Hepatocyte (in vitro differentiated cells): ENCODE measurements at places on chromosomes 2 and 18. TPM values are rescaled to one million over a fixed set of nuclear protein-coding genes. Genes with fewer than 3 reads are reported as not detected.

GRCh38 chr2:109614715-109615636 is 812 bp downstream of the SOWAHC start:
- peak; percentile 51 for DNase-seq

DNA sequence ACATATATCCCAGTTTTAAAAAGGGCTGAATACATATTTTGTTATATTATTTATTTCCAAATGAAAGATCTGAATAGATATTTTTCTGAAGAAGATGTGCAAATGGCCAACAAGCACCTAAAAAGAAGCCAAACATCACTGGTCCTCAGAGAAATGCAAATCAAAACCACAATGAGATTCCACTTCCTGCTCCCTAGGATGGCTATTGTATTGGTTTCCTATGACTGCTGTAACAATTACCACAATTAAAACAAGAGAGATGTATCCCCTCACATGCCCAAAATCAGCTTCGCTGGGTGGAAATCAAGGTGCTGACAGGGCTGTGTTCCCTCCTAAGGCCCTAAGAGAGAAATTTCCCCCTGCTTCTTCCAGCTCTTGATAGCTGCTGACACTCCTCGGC is 23.2 kb downstream of the ABCB11 start:
- DNase-seq, result no peak

The TOGARAM2 gene
- polyA plus RNA-seq, result 1.3 and 2.1 TPM in 2 replicates

The AQP12A gene
- not detected in 2 replicates for polyA plus RNA-seq

DNA sequence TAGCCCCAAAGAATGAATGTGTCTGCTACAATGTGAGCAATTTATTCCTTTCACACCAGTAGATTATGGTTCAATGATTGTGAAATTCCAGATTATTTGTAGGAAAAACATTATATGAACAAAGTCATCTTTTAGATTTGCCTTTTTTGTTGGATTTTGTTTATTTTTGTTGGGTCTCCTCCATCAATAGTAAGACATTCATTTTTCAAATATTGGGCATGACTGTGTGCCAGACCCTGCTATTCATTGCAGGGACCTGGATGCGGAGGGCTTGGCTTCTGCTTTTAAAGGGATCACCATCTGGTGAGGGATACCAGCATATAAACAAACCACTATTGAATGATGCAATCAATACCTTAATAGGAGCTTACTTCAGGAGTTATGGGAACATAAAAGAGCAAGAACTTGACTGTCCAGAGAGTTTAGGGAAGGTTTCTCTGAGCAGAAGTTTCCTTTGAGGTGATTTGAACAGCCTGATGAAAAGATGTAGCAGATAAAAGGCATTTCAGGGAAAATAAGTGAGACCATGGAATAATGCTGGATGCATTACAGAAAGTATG is 486.7 kb downstream of the EPHA4 start:
- DNase-seq, result no peak

- no peak for DNase-seq
These were observed 872.6 kb downstream of the BCL11A start for GRCh38 chr2:59680863-59681262.

GRCh38 chr2:95296880-95297487 is at the start of gene KCNIP3:
Gene KCNIP3, plus strand, starts transcription at chr2:95297347. Its CDS starts 92 bp downstream, at chr2:95297439.
- peak; percentile 66 for DNase-seq

The OR6B2 gene
- polyA plus RNA-seq, result not detected in 2 replicates

The ESPNL gene
- polyA plus RNA-seq, result 0.62 TPM in 1 of 2 replicates, not detected in the other

DNA sequence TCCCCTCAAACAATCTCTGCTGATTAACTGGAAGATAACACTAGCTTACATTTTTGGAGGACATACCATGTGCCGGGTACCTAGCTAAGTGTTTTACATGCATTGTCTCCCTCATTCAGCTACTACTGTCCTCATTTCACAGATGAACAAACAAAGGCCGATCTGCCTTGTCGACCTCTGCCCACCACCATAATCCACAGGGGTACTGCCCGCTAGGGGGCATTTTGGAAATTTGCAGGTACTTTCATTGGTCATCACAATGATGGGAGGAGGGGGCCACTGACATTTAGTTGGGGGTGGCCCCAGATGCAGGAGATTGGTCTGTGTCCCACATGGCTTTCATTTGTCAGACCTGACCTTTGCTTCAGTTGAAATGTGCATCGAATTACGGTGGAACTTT is 3.9 kb upstream of the TMEM163 start:
- DNase-seq, result no peak

DNA sequence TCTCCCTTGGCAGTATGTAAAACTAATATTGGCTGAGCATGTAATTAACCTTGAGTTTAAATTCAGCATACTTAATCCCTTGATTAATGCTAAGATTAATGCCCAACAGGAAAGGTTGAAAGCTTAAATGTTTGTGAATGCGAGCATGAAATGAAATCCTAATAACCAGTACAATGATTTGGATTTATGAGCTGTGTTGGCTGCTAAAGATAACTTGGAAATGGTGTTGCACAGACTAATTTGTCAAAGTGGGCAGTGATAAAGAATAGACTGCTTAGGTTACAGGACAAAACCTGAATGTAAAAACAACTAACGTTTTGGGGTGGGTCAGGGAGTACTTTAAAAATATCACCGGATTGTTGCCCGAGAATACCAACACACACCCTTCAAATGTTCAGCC is 70.6 kb downstream of the MGAT5 start:
- no peak for DNase-seq

The ACKR3 gene
- polyA plus RNA-seq, result 58.9 and 61.4 TPM in 2 replicates

The GATA6 gene
- 116 and 128 TPM in 2 replicates for polyA plus RNA-seq

DNA sequence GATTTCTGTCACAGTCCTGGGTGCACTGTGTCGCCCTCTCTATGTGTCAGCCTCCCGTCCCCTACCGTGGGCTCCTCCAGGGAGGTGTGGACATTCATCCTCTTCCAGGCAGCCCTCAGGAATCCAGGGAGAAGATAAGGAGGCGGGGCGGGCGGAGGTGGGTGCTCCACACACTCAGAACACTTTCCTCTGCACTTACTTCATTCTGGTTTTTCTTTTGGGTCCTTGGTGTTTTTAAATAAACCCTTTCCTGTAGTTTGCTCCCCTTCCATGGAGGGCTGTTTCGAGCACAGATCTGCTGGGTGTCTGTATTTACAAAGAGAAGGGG is 183.9 kb downstream of the FAM210A start:
- peak; percentile 30 for DNase-seq

GRCh38 chr2:227462462-227462951 is 9.4 kb upstream of the AGFG1 start:
- DNase-seq, result peak; percentile 25

The VPS4B gene
- 30.3 and 35.0 TPM in 2 replicates for polyA plus RNA-seq

The GALR1 gene
- not detected in 2 replicates for polyA plus RNA-seq

GRCh38 chr2:20617892-20618467 is 32.9 kb downstream of the HS1BP3 start:
- DNase-seq, result peak; percentile 95

- no peak for DNase-seq
These were observed 141.2 kb upstream of the TACR1 start for GRCh38 chr2:75340560-75340959.

The CABYR gene
- polyA plus RNA-seq, result 3.6 and 4.6 TPM in 2 replicates

- DNase-seq, result no peak
These were observed 280.6 kb upstream of the PARD3B start for GRCh38 chr2:204264621-204265140.

The CMPK2 gene
- 2.6 and 4.1 TPM in 2 replicates for polyA plus RNA-seq

The COL4A4 gene
- 0.47 and 0.79 TPM in 2 replicates for polyA plus RNA-seq

The DUSP19 gene
- polyA plus RNA-seq, result 1.1 and 1.2 TPM in 2 replicates

The METTL4 gene
- polyA plus RNA-seq, result 7.4 and 7.6 TPM in 2 replicates

DNA sequence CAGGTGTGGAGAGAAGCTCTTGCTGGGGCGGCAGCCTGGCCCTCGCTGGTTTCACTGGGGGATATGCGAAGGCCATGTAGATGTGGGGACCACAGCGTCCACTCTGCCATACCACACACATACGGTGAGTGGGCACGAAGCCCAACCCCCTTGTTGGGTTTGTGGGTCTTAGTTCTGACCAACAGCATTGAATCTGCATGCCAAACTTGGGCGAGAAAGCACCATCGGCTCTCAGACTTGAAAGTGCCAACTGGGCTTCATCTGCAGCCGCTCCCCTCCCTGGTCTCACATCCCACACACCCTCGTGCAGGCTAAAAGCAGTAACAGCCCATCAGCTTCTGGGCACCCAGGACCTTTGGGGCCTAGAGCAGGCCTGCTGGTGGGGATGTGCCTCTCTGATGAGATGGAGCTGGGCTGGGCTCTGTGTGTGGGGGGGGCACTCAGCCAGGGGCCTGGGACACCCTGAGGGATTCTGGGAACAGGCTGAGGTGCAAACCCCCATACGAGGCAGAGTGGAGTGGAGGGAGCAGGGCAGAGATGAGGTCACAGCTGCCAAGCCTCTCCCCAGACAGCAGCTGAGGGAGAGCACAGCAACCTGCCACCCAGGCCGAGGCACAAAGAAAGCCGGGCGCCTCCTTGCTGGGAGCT is 264.4 kb downstream of the TWIST2 start:
- DNase-seq, result no peak

- no peak for DNase-seq
These were observed 59.1 kb upstream of the NFATC1 start for GRCh38 chr18:79336556-79337142.

The DDX18 gene
- polyA plus RNA-seq, result 27.7 and 30.8 TPM in 2 replicates

DNA sequence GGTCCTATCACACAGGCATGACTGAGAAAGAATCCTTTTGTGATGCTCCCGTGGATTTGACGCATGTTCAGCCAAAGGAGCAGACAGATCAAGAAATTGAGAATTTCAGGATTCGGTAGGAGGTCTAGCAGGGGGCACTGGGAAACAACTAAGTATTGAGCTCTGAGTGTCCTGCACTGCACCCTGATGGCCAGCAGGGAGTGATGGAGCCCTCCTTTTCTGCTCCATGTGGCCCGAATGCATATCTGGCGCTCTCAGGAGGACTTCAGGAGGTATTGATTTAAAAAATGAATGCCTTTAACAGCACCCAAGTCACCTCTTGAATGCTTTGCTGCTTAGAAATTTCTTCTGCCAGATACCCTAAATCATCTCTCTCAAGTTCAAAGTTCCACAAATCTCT is 58.0 kb downstream of the ZNF519 start:
- no peak for DNase-seq

DNA sequence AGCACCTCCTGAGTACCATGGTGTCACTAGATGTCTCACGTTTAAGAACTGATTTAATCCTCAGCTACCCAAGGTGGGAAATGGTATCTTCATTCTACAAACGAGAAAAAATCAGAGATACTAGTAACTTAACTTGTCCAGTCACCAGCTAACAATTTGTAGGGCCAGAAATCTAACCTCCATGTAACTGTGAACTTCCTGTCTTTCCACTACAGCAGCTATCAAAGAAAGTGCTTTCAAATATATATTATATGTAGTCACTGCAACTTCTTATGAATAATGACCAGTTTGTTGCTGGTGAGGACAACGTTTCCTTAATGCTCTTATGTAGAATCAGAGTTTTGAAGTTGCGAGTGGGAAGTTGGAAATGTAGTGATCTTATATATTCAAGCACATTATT is 1.9 kb downstream of the REV1 start:
- no peak for DNase-seq
